ENCODE measurements at places on chromosomes 3 and 15. TPM values are rescaled to one million over a fixed set of nuclear protein-coding genes. Genes with fewer than 3 reads are reported as not detected.

DNA sequence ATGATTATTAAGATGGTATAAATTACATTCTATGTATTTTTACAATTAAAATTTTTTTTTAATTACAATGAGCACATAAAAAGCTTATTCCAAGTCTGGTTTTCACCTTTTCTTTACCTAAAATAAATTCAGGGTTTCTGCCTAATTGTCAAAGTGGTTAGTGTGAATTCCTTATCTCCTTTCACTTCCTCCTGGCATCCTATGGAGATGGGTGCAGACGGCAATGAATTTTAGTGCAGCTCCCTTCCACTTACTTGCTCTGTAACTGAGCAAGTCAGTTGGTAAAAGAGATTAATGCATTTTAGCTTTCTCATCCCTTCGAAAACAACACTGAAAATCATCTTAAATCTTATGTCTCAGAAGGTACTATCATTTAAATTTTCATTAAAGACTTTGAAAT, 13.1 kb downstream of the HDGFL3 start:
- DNase-seq = no peak

GRCh38 chr3:62027796-62028195, 345.6 kb downstream of the FEZF2 start:
- DNase-seq = no peak

- DNase-seq = no peak
These were observed 330.7 kb upstream of the TPM1 start for GRCh38 chr15:62711691-62712454.

Gene SUCNR1
- 0.17 TPM for total RNA-seq

GRCh38 chr15:50137330-50137761, 18.3 kb upstream of the ATP8B4 start:
- no peak for DNase-seq

Gene ACKR4
- 0.27 TPM for total RNA-seq

GRCh38 chr3:133393204-133393603, 6.7 kb upstream of the BFSP2 start:
- no peak for DNase-seq
